ENCODE measurements at places on chromosomes 11 and 22.

- DNase-seq: no peak
Observed at GRCh38 chr11:126755526-126755925, 245.0 kb downstream of the KIRREL3 start.

DNA sequence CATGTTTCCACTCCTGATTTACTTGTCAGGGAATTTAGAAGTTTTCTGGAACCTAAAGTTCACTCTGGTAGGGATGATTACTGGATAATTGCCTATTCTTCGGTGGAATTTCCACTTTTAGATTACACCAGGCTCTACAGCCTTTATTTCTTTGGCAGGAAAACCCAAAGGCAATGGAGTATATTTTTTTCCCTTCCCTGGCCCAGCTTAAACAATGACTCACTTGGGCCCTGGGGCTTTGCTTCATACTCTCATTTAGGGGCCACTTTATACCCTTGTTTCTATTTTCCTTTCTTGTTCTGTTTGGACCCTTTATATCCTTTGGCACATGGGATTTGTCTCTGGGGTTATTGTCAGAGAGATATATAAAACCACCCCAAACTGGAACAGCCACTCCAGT lies 114.7 kb downstream of the CSTPP1 start:
- no peak for DNase-seq

DNA sequence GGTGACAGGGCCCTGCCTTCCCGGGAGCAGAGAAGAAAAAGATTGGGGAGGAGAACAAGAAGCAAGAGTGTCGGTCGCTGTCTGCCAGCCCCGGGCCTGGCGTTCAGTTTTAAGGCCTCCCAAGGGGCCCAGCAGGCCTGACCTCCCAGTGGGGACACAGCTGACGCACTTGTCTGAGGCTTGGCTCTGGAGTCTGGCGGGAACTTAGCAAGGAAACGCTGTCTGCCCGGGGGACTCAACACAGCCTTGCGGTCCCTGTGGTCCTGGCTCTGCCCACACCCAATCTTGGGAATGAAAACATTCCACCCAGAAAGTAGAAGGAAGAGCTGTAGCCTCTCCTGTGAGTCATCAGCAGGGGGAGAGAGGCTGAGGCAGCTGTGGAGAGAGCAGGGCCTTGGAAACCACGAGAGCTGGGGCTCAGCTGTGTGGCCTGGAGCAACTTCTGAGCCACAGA lies 54.4 kb downstream of the TRAF6 start:
- peak; percentile 99 for DNase-seq

DNA sequence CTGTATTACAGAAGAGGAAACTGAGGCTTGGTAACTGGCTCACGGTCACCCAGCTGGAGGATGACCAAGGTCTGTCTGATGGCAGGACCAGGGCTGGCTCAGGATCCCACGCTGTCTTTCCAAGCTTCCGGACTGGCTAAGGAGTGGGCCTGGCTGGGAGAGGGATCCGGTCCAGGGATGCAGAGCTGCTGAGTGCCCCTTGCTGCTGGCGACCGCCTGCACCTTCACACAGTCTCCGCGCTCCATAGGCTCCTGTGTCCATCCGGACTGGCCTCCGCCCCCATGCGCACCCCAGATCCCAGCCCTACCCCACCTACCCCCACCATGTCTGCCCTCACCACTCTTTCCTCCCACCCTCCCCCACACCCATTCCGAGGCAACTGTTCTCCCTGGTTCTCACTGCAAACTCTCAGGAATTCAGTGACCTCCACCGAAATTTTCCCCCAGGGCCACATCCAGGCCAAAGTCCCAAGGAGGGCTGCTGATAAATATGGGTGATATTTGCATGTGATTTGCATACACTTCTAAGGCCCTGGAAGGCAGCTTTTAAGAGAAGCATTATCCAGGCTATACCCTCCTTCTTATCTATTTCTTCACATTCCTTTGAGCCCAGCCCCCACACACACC lies 48.5 kb upstream of the SLC35C1 start:
- no peak for DNase-seq

- no peak for DNase-seq
Observed at GRCh38 chr11:125070699-125071254, 7.7 kb downstream of the SLC37A2 start.

GRCh38 chr11:45304992-45305335 lies 18.8 kb upstream of the SYT13 start:
- DNase-seq: no peak

DNA sequence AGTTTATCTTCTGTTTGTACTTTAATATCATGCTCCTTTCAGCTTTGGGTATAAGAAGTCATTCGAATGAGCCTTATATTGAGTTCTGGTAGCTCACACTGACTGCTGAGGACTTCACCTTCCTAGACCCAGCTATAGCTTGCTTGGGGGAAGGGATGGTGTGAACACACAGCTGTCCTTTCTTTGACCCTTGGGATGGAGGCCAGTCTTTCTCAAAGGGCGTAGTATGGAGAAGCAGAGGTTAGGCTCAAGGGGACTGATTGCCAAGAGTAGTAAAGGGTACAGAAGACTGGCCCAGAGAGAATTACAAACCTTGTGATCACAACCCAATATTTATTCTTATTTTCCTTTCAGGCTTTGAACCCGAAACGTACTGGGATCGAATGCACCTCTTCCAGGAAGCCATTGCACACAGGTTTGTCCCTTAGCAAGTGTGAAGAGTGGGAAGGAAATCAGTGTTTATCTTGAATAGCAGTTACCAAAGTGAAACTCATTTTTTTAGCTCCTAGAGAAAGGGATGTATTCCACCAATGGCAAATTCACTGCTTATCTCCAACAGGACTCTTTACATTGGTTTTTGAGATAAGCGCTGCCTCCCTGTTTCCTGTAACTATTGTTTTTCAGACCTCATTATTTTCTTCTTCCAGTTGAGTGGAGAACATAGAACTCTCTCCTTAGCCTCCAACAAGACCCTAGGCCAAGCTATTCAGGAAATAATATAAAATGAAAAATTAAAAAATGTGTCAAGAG lies 42.8 kb upstream of the YWHAH start:
- DNase-seq: no peak

- no peak for DNase-seq
Observed at GRCh38 chr11:27777033-27777432, 76.8 kb upstream of the BDNF start.
